ENCODE measurements at places on chromosomes 4 and X.

GRCh38 chr4:70449220-70449619 lies 22.8 kb upstream of the MUC7 start:
- no peak for DNase-seq

DNA sequence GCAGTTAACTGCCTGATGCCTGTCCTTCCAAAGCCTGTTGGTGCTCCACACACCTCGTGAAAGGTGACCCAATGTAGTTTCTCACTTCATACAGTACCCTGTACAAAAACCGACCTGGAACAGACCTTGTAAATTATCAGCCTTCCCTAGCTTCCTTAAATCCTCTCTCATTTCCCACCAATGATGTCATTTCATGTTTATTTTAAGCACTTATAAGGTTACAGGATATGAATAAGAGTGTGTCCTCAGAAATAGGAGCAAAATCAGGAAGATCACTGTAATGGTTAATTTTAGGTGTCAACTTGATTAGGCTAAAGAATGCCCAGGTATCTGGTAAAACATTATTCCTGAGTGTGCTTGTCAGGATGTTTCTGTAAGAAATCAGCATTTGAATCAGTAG lies 44.7 kb downstream of the TMEM150C start:
- DNase-seq = no peak

DNA sequence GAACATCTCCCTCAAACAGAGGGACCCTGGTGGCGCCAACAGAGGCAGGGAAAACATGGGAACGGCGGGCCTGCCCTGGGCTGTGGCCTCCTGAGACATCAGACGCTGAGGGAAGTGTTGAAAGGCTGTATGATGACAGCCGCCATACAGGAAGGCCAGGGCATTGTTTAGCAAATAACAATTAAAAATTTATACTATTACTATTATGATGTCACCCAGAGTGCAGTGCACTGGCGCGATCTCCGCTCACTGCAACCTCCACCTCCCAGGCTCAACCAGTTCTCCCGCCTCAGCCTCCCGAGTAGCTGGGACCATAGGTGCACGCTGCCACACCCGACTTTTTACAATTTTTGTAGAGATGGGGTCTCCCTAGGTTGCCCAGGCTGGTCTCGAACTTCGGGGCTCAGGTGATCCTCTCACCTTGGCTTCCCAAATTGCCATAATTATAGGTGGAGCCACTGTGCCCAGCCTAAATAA lies 54.6 kb downstream of the CPZ start:
- DNase-seq = no peak

GRCh38 chr4:105496899-105497298 lies 23.0 kb upstream of the PPA2 start:
- DNase-seq = no peak

- DNase-seq = no peak
Measured at GRCh38 chr4:105234582-105234981, 87.9 kb downstream of the TET2 start.

- DNase-seq = no peak
Measured at GRCh38 chr4:31334086-31334910, 614.1 kb downstream of the PCDH7 start.

DNA sequence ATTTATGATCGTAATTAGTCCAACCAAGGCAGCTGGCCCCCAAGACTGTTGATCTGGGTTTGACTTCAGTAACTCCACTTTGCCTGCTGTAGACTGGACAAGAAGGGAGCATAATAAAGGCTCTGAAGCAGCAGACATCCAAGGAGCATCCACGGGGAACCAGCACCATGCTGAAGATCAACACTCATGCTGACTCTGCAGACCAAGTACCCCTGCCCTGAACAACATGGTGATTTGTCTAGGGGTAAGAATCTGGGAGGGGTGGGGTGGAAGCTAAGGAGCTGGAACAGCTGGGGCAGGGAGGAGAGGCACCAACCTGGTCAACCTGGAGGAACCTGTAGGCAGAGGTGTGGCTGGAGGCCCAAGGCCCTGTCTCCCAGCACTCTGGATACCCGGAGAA lies 2.1 kb downstream of the TEC start:
- DNase-seq = no peak

GRCh38 chr4:22910200-22910599 lies 217.5 kb downstream of the GBA3 start:
- no peak for DNase-seq

GRCh38 chr4:58113126-58113525 lies 1002.9 kb upstream of the IGFBP7 start:
- no peak for DNase-seq

- no peak for DNase-seq
Measured at GRCh38 chrX:46477435-46477834, 67.8 kb downstream of the ZNF674 start.

DNA sequence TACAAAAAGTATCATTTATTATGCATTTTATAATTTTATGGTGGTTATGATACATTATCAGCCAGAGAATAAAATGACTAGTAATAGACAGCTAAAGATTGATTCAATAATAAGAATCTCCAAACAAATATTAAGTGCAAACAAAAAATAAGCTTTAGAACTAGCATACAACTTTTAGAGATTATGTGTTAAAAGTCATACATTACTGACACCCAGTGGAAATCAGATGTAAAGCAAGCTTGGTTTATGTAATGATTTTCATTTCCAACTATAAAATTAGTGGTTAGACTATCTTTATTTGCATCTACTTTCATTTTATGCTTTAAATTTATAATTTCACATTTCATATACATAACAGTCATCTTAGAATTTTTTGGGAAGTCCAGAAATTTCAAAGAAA lies 57.7 kb downstream of the IL13RA2 start:
- no peak for DNase-seq

GRCh38 chrX:118350706-118351105 lies 4.8 kb downstream of the WDR44 start:
- DNase-seq = no peak

- no peak for DNase-seq
Measured at GRCh38 chrX:134764202-134764785, 106.0 kb upstream of the PLAC1 start.

GRCh38 chr4:141036786-141037185 lies 96.5 kb downstream of the RNF150 start:
- no peak for DNase-seq

DNA sequence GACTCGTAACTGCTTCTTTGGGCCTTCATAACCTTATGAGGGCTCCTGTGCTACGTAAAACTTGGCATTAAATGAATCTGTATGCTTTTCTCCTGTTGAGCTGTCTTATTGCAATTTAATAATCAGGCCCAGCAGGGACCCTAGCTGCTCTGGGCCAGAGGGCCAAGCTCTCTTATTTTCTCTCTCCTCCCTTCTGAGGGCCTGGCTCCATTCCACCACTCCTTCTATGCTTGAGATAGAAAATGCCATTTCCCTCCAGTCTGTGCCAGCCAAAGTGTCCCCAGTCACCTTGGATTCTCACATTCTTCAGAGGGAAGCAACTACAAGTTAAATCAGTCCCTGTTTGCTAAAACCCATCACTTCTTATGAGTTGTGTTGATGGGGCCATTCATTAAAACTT lies 90.1 kb downstream of the CLCN4 start:
- no peak for DNase-seq

DNA sequence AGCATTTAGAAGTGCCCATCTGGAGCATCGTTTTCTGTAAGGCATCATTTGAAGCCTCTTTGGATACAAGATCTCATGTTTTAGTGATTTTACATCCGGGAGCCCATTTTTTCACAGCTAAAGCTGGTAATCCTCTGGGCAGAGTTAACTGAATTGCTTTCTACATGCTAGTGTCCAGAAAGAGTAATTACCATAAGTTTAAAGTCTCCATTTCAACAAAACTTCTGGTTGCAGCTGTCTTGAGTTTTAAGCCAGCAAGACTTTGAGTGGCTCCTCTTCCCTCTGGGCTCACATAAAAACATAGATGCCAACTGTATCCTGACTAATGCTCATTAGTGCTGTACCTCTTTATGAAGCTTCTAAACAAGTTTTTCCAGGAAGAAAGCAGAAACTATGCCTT lies 65.4 kb downstream of the GPRIN3 start:
- no peak for DNase-seq

DNA sequence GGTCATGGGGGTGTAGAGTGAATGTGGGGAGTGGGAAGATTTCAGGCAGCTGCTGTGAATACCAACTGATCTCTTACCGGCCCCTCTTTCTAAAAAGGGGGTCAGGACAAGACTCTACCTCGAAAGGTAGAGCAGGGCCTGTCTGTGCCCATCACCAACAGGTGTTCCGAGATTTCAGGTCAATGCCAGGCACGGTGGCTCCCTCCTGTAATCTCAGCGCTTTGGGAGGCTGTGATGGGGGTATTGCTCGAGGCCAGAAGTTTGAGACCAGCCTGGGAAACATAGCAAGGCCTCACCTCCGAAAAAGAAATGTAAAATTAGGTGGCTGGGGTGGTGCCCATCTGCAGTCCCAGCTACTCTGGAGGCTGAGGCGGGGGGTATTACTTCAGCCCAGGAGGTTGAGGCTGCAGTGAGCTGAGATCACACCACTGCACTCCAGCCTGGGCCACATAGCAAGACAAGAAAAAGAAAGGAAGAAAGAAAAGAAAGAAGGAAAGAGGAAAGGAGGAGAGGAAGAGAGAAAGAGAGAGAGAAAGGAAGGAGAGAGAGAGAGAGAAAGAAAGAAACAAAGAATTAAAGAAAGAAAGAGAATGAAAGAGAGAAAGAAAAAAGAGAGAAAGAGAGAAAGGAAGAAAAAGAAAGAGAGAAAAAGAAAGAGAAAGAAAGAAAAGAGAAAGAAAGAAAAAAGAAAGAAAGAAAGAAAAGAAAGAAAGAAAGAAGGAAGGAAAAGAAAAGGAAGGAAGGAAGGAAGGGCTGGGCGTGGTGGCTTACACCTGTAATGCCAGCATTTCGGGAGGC lies 50.1 kb downstream of the CRLF2 start:
- no peak for DNase-seq

DNA sequence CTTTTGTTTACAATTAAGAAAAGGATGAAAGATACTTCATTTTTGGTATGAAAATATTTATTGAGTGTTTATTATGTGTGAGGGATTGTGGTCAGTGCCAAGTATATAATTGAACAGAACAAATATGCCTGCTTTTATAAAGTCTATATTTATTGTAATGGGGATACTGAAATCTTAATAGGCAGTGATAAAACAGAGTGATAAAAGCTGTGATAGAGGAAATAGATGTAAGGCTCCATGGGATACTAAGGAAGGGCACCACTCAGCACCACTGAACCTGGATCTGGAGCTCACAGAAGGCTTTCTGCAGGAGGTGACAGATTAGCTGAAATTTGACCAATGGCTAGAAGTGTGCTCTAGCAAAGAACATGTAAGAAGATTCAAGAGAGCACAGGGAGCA lies 263.5 kb downstream of the C4orf33 start:
- no peak for DNase-seq

- no peak for DNase-seq
Measured at GRCh38 chrX:12954981-12955380, 19.9 kb upstream of the TMSB4X start.

DNA sequence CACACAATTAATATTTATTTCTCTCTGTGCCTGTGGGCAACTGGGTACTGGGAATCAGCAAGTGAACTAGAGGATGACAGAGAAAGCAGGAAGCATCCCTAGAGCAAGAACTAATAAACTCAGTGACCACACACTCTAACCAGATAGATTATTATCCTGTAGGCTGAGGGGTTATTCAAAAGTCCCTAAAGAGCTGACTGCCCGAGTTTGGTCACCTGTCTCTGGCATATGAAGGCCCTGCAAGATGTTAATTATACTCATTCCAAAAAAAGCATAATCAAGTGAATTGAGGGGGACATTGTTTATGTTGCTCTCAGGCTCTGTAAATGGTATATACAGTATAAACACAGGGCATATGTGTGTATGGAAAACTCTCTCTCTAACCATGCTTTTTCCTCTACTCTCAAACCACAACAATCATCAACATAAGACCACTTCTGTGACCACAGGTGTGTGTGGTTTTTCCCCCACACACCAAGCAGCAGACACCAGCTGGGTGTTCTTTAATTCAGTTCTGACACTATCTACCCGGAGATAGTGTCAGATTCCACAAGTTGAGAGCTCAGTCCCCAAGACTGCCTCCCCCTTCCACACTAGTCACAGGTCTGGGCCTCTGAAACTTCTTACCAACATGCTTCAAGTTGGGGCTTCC lies 6.2 kb upstream of the HPSE start:
- DNase-seq = no peak

- no peak for DNase-seq
Measured at GRCh38 chrX:21989384-21989783, 42.7 kb upstream of the PHEX start.

- no peak for DNase-seq
Measured at GRCh38 chrX:139889760-139890159, 43.1 kb downstream of the ATP11C start.

GRCh38 chrX:133389975-133390374 lies 25.3 kb downstream of the GPC4 start:
- no peak for DNase-seq

DNA sequence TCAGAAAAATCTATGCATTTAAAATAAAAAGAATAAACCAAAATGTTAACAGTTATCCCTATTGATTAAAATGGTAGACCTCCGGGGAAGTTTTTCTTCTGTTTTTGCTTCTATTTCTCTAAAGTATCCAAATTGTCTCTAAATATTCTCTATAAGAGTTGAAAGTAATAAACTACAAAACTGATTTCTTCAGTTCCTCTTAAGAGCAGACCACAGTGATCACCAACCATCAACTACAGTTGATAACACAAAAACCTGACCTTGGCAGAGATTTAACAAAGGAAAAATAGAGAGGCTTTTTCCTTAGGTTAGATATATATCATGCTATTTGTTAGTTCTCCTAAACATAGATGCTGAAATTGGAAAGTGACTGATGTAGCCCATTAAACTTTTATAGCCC lies 27.3 kb downstream of the DDX60 start:
- DNase-seq = no peak

DNA sequence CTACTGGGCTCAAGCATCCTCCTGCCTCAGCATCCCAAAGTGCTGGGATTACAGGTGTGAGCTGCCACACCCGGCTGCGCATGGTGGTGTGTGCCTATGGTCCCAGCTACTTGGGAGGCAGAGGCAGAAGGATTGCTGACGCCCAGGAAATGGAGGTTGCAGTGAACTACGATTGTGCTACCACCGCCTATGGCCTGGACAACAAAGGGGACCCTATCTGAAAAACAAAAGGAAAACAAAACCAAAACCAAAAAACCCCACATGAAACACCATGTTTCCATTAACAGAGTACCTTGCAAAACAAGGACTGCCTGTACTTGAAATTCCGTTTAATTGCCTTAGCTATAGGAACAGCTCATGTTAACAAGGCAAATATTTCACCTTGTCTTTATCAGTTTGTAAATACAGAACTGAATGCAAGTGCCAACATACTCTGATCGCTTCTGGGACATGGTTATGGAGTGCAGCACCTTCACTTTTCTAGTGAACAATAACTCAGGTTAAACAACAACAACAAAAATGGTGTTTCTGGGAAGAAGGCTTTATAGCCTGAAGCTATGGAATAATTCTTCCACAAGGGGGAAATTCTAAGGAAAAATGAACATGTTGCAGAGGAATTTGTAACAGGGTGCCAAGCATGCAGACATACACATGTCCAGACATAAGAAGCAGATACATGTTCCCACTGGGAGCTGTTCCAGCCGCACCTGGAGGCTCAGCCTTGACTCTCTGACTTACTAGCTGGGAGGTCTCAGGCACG lies 73.2 kb upstream of the STS start:
- no peak for DNase-seq
